Iris pigment epithelial cell (primary cell): ENCODE measurements at places on chromosomes 6 and 20.

GRCh38 chr6:170294298-170294730, 3.4 kb upstream of the DLL1 start:
- DNase-seq: no peak

- DNase-seq: no peak
Measured at GRCh38 chr6:315226-315625, 22.9 kb downstream of the DUSP22 start.

DNA sequence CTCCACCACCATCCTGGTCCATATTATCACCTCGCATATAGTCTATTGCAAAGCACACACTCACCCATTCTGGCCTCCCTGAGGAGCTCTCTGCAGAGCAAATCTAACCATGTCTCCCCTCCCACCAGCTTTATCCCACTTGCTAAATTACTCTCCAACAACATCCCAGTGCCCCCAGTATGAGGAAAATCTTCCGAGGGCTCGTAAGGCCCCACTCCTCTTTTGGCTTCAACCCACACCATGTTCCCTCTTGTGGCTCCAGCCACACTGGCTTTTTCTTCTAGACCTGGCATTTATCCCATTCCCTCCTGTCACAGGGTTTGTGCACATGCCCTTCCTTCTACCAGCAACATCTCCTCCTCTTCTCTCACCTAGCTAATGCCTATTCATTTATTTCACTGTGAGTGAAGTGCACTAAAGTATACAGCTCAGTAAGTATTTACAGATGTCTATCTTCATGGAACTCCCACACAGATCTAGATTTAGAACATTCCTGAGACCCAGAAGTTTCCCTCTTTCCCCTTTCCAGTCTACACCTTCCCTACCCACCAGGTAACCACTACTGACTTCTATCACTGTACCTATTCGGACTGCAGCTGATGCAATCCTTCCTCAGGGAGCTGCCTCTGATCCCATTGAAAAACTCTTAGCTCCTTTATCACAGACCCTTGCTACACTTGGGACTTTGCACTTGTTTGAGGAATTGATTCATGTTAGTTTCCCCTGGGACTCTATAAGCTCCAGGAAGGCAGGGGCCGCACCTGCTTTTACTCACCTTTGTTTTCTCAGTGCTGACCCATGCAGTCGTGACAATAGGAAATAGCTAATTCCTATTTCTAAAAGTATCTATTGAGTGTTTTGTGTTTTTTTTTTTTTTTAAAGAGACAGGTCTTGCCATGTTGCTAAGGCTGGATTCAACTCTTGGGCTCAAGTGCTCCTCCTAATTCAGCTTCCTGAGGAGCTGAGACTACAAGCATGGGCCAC, 15.5 kb downstream of the MRPL14 start:
- DNase-seq: no peak

GRCh38 chr6:148244217-148244935, 98.3 kb upstream of the SASH1 start:
- DNase-seq: peak; percentile 24

- DNase-seq: peak; percentile 8
Measured at GRCh38 chr20:46304361-46304760, 3.9 kb downstream of the CDH22 start.

- DNase-seq: no peak
Measured at GRCh38 chr6:52124126-52125121, 37.0 kb upstream of the PKHD1 start.

- peak; percentile 67 for DNase-seq
Measured at GRCh38 chr6:88922775-88923548, 40.5 kb downstream of the RNGTT start.

DNA sequence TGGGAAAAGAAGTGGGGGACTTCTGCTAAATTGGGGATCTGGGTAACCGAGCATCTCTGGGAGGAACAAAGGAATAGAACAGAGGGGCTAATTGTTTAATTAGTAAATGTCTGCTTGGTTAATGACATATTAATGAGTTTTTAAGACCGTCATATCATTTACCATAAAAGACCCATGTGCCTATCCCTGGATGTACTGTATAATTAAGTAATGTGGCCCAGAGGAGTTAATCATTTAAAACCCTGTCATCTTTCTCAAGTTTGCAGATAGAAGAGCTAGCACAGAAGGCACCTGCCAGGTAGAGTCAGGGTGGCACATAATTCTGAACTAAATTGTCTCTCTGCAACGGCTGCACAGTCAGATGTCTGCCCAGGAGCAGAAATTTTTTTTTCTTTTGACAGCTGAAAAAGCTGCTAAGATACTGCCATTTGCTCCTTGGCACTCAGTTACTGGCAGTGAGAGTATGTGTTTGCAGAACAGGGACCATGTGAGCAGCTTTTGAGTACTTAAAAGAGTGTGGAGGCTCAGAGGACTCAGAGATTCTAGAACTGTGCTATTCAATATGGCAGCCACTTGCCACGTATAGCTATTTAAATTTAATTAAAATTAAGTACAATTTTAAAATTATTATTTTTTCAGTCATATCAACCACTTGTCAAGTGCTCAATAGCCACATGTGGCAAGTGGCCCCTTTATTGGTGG, 202.7 kb upstream of the SLC35B3 start:
- DNase-seq: no peak

- DNase-seq: no peak
Measured at GRCh38 chr6:7671581-7671980, 54.3 kb upstream of the BMP6 start.

GRCh38 chr6:35754452-35755277, 17.8 kb downstream of the ARMC12 start:
- DNase-seq: peak; percentile 38

GRCh38 chr6:20092071-20092566, 120.2 kb downstream of the MBOAT1 start:
- DNase-seq: peak; percentile 55

- DNase-seq: no peak
Measured at GRCh38 chr6:13328875-13329183, 492 bp upstream of the TBC1D7 start.

DNA sequence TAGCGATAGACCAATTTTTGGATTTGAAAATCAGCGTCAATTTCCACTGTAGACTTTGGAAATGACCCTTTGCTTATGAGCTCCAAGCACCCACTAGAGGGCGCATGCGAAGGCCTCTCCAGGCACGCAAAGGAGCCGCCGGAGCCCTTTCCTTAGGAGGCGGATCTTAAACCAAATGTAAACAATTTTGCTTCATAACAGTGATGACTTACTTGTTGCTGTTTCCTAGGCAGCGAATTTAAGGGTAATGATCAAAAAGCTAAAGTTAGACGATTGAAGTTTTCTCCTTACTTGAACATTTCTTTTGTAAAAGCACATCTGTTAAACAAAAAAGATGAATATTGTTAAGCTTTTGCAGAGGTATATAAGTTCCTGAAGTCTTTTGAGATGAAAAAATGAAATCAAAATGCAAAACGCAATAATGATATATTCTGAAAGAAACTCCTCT, 29.2 kb upstream of the EXOC2 start:
- peak; percentile 89 for DNase-seq

GRCh38 chr6:9620687-9621086, 794.2 kb downstream of the TFAP2A start:
- DNase-seq: no peak

GRCh38 chr20:4329232-4329631, 313.9 kb upstream of the RNF24 start:
- no peak for DNase-seq

- no peak for DNase-seq
Measured at GRCh38 chr20:34369265-34369664, 6.2 kb downstream of the ITCH start.

DNA sequence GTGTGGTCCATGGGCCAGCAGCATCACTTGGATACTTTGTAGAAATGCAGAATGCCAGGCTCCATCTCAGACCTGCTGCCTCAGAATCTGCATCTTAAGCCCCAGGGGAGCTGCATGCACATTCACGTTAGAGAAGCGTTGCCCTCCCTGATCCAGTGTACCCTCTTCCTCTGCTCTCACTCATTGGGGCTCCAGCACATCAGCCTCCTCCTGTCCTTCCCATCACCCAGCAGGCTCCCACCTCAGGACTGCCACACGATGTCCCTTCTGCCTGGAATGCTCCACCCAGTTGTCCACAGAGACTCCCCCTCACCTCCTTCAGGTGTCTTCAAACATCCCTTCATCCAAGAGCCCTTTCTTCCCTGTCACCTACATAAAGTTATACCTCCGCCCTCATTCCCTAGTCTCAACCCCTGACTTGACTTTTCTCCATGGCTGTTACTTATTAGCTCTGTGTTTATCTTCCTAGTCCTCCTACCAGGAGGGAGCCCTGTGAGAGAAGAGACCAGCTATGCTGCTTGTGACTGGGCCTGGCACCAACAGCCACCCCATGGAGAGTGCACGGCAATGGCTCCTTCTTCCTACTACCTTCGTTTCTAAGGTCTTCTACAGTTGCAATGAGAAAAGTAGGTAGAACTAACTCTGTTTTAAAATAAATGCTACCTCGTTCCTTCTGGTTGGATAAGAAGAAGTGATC, 3.3 kb upstream of the ACSS1 start:
- no peak for DNase-seq

- DNase-seq: peak; percentile 16
Measured at GRCh38 chr20:43191946-43192863, 2.5 kb upstream of the PTPRT start.

DNA sequence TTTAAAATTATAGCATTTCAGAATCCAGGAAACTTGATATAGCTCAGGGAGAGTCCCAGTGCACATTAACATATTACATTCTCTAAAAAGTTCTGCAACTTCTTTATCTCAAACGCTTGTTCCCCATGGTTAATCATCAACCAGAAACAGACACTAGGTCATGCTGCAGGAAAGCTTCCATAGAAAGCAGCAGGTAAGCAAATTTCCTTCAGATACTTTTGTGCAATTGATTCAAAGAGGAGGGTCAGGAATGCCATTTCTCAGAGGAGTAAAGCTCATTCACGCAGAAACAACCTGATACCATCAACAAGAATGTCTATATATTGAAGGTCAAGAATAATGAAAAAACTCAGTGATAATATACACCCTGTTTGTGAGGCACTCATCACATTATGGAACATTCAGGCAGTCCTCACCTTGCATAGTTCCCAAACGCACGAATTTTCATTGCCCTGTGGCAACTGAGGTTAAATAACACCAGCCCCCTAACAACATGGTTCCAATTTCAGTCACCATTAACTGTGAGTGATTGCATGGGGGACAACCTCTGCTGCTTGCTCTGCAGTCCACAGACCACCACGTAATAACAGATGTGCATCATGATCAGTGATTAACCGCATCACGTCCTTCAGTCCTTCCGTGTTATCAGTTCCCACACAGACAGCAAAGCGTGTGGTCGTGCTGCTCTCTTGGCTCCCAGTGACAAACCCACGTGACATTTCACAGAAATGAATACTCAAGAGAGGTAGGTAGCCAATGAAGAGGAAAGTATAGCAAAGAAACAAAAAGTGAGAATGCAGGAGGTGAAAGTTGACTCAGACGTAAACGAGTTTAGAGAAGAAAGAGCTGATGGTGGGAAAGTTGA, 95.7 kb downstream of the LY86 start:
- no peak for DNase-seq

DNA sequence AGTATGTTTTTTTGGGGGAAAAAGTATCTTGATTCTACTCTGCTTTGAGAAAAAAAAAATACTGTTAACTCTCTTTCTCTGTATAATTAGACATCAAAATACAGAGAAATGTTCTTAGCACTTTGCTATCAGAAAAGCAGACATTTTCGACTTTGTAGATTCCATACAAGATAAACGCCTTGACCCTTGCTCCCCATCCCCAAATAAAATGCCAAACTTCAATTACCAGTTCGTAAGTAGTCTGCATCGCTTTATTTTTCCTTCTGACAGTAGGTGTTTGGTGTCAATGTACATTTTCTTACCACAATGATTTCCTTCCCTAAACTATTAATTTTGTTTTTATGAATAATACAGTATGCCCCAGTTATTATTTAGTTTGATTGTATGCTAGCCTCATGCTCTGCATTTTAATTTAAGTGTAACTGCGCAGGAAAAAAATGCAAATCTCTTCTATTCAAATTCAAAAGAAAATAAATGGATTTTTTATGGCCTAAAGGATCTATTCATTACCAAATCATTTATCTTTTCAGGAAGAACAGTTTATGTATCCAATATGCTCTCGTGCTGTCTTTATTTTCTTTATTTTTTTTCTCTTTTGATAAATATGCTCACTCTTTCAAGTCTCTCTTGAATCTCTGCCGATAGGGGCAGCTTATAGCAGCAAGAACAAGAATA, 84.8 kb upstream of the ZNF217 start:
- peak; percentile 50 for DNase-seq

DNA sequence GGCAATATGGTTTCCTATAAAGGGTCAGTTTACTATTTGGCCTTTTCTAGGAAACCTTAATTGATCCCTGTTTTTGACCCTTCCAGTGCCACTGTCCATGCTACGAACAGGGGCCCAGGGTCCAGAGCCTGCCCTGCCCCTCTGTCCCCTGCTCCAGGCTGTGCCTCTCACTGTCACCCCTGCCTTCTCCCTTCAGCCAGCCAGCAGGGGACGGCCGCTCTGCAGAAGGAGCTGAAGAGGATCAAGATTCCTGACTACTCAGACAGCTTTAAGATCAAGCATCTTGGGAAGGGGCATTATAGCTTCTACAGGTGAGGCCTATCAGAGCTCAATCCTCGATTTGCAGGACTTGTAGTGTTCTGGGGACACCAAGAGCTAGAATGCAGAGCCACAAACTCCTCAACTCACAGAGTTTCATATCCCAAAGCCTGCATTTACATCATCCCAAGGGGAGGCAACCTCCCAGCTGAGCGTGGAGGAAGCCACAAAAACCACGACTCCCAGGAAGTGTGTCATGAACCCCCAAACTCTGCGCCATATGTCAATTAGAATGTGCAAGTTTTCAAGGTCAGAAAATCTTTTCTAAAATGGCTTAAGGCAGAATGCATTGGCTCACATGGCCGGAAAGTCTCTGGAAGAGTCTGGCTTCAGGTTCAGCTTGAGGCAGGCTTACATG, 3.6 kb downstream of the BPI start:
- peak; percentile 93 for DNase-seq

- DNase-seq: no peak
Measured at GRCh38 chr20:32315891-32316290, 38.4 kb downstream of the KIF3B start.

- no peak for DNase-seq
Measured at GRCh38 chr6:147522597-147522996, 14.1 kb downstream of the SAMD5 start.

GRCh38 chr6:47563162-47563561, 85.6 kb downstream of the CD2AP start:
- DNase-seq: no peak

- DNase-seq: peak; percentile 78
Measured at GRCh38 chr6:156865019-156865629, 87.9 kb downstream of the ARID1B start.

- no peak for DNase-seq
Measured at GRCh38 chr6:34525431-34526175, 30.5 kb downstream of the SPDEF start.

- no peak for DNase-seq
Measured at GRCh38 chr6:47631797-47632196, 66.6 kb upstream of the ADGRF4 start.

GRCh38 chr6:3228046-3228671, 706 bp upstream of the TUBB2B start:
- DNase-seq: no peak

GRCh38 chr6:149046822-149047246, 270.7 kb upstream of the TAB2 start:
- peak; percentile 46 for DNase-seq
